Stimulated activated CD4-positive, alpha-beta T cell treated with anti-CD3 and anti-CD28 coated beads, Interleukin-1b, Interleukin-23, amount 100 ng/mL, for 48 hours (primary cell): ENCODE measurements at places on chromosomes 16 and 17.

DNA sequence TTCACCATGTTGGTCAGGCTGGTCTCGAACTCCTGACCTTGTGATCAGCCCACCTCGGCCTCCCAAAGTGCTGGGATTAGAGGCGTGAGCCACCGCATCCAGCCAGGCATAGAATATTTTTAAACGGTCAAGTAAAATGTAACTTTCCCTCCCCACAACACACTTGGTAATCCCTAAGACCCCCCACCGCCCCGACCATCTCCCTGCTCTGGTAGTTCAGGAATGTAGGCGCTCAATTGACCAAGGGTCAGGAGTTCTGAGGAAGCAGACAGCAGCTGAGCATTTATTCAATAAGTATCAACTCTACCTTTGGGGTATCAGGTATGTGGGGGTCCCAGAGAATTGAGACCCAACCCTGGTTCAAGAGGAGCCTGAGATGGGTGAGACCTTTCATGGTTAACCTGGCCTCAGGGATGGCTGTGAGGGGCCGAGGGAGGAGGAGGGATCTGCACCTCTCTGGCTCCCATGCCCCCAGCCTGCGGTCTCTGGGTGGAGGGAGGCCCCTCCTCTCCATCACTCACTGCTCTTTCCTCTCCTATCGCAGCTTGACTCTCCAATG, 48.4 kb upstream of the TOB1 start:
- DNase-seq, result no peak

- no peak for DNase-seq
Measured at GRCh38 chr16:17409894-17410293, 60.9 kb downstream of the XYLT1 start.

- DNase-seq, result peak; percentile 39
Measured at GRCh38 chr16:17370223-17370707, 100.5 kb downstream of the XYLT1 start.

- no peak for DNase-seq
Measured at GRCh38 chr16:54538276-54538675, 251.7 kb upstream of the IRX3 start.

GRCh38 chr17:38883592-38884526, 14.0 kb downstream of the LASP1 start:
- DNase-seq, result no peak
